Foreskin keratinocyte (primary cell): ENCODE measurements at places on chromosomes 3 and 15. TPM values are rescaled to one million over a fixed set of nuclear protein-coding genes. Genes with fewer than 3 reads are reported as not detected.

The SPINT1 gene
- 107 and 121 TPM in 2 replicates for total RNA-seq

The CYP11A1 gene
- total RNA-seq: not detected in 2 replicates

The FLNB gene
- 399 and 593 TPM in 2 replicates for total RNA-seq

The CAPN3 gene
- total RNA-seq: 3.3 and 3.8 TPM in 2 replicates

The AHSG gene
- total RNA-seq: 0.21 TPM in 1 of 2 replicates, not detected in the other

The LRRC34 gene
- total RNA-seq: 1.7 and 2.6 TPM in 2 replicates

The RLBP1 gene
- not detected in 2 replicates for total RNA-seq

The TNNC1 gene
- total RNA-seq: not detected in 2 replicates

The NOP10 gene
- 336 and 352 TPM in 2 replicates for total RNA-seq

The MESP1 gene
- total RNA-seq: 0.11 and 0.14 TPM in 2 replicates

The SLC7A14 gene
- 0.04 TPM in 1 of 2 replicates, not detected in the other for total RNA-seq

The ANKUB1 gene
- total RNA-seq: 0.42 and 0.82 TPM in 2 replicates

The IL20RB gene
- total RNA-seq: 104 and 118 TPM in 2 replicates

The PARP15 gene
- total RNA-seq: 0.27 and 0.35 TPM in 2 replicates

The TBC1D5 gene
- total RNA-seq: 43.8 and 46.3 TPM in 2 replicates

The ZIC4 gene
- not detected in 2 replicates for total RNA-seq

The PLAAT1 gene
- total RNA-seq: 0.14 and 0.21 TPM in 2 replicates

The ADAMTSL3 gene
- total RNA-seq: not detected in 2 replicates

The GOLGA8M gene
- not detected in 2 replicates for total RNA-seq

The ECT2 gene
- total RNA-seq: 54.5 and 63.0 TPM in 2 replicates

The FAM131A gene
- total RNA-seq: 13.3 and 14.6 TPM in 2 replicates

The FGF7 gene
- total RNA-seq: not detected in 2 replicates

The EIF4E3 gene
- 2.1 and 2.6 TPM in 2 replicates for total RNA-seq

The SLC9C1 gene
- not detected in 2 replicates for total RNA-seq

The HRG gene
- 0.04 TPM in 1 of 2 replicates, not detected in the other for total RNA-seq

The CYP8B1 gene
- total RNA-seq: not detected in 2 replicates

The KIAA1143 gene
- 24.3 and 27.5 TPM in 2 replicates for total RNA-seq

The FBXL22 gene
- total RNA-seq: 0.03 and 0.21 TPM in 2 replicates

The ACP3 gene
- total RNA-seq: 0.21 and 0.78 TPM in 2 replicates

The SCAMP5 gene
- total RNA-seq: 0.25 and 0.31 TPM in 2 replicates

The ZSCAN29 gene
- 23.4 and 23.9 TPM in 2 replicates for total RNA-seq

The CPN2 gene
- not detected in 2 replicates for total RNA-seq

The STRA6 gene
- not detected in 2 replicates for total RNA-seq

The GOLGA8O gene
- total RNA-seq: 0.24 TPM in 1 of 2 replicates, not detected in the other

The CELF6 gene
- 0.17 and 0.18 TPM in 2 replicates for total RNA-seq

The PDZRN3 gene
- total RNA-seq: 0.24 and 0.25 TPM in 2 replicates

The CSPG4 gene
- total RNA-seq: 6.0 and 13.3 TPM in 2 replicates

The ALDH1L1 gene
- total RNA-seq: 0.68 and 1.7 TPM in 2 replicates

The DUSP7 gene
- 119 and 131 TPM in 2 replicates for total RNA-seq

The CHRNA7 gene
- 0.48 and 0.53 TPM in 2 replicates for total RNA-seq
